Smooth muscle cell of trachea (primary cell): ENCODE measurements at places on chromosomes 5 and 9. TPM values are rescaled to one million over a fixed set of nuclear protein-coding genes. Genes with fewer than 3 reads are reported as not detected.

Gene TLE1
- total RNA-seq = 29.7 and 47.1 TPM in 2 replicates

Gene CFAP77
- total RNA-seq = not detected in 2 replicates

Gene PDE6A
- total RNA-seq = not detected in 2 replicates

Gene KCNN2
- 0.44 TPM in 1 of 2 replicates, not detected in the other for total RNA-seq

Gene OR1Q1
- not detected in 2 replicates for total RNA-seq

Gene SPINK4
- not detected in 2 replicates for total RNA-seq
